Neural progenitor cell (in vitro differentiated cells): ENCODE measurements at places on chromosomes 6 and 20.

- peak; percentile 86 for DNase-seq
Measured at GRCh38 chr6:107491138-107491609, 1.3 kb downstream of the SOBP start.

DNA sequence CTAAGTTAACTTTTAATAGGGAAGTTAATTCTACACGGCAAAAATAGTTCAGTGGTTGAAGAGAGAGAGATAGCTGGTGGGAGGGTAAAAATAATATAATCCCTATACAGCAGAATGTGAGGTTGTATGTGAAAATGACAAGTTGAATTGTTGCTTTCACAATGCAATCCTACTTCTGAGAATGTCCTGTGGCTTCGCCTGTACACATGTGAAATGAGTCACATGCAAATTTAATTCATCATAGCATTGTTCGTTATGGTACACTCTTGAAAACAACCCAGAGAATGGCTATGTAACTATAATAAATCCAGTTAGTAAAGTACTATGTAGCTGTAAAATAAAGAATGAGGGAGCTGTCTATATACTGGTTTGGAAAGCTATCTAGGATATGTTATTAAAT lies 46.0 kb upstream of the HINT3 start:
- DNase-seq = no peak

- no peak for DNase-seq
Measured at GRCh38 chr6:38588631-38589366, 50.9 kb downstream of the BTBD9 start.

DNA sequence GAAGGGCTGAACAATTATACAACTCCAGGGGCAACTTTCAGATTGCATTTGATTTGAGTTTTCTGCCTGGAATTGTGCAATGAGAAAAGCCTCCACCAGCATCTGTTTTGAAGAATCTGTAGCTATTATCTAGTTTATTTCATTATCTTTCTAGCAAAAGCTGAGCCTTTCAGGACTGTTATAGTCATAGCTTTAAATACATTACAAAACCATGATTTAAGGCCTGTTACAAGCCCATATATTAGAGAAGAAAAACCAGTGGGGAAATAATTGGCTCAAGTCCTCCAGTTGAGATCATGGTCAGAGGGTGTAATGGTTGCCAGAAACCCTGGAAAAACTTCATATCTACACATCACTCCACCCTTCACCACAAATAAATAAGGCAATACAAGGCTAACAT lies 676.2 kb downstream of the HDGFL1 start:
- no peak for DNase-seq

DNA sequence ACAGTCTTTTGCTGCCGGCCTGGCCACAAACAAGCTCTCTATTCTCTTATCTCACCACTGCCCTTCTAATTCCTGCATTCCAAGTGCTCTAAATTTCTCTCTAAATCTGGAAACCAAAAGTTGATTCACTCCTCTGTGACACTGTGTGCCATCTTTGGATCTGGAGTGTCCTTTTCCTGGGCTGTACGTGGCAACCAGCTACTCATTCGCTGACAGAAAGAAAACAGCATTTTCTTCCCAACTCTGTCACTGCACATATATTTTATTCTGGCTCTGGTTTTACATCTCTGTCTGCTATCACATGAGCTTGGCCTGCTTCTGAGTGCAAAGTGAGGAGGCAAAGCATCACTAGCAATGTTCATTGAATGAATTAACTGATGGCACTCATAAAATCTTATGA lies 397.2 kb upstream of the MAP3K7 start:
- DNase-seq = no peak

DNA sequence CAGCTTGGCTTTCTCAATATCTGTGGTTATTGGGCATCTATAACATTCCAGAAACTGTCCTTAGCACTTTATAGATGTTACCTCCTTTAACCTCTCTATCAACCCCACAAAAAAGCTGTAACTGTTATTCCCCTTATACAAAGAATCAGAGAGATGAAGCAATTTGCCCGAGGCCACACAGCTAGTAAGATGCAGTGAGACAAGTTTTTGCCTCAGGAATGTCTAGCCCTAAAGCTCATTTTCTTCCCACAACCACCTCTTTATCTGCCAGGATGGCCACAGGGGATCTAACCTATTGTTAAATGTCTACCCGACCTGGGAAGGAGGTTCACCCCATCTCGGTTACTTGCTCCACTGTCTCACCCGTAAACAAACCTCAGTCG lies 31.9 kb upstream of the TCP11 start:
- no peak for DNase-seq
